ENCODE measurements at places on chromosomes 3 and 15.

DNA sequence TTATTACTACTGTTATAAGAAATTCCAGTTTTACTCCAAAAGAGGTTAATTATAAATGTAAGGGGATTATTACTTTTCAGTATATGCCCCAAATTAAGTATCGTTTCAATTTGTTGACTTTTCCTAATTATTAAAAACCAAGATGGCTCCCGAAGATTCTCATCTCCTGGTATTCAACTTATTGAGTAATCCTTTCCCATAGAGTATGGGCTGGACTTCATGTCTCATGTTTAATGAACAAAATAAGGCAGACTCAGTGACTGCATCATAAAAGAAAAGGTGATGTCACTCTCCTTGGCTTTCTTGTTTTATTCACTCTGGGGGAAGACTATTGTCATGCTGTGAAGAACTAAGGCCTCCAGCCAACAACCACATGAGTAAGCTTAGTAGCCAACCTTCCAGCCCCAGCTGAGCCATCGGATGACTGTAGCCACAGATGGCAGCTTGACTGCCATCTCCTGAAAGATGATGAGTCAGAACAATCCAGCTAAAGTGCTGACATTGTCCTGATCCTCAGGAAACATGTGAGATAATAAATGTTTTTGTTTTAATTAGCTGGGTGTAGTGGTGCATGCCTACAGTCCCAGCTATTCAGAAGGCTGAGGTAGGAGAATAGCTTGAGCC, 17.3 kb downstream of the IGF2BP2 start:
- peak; percentile 45 for DNase-seq

- no peak for DNase-seq
These were observed 145.0 kb downstream of the CMSS1 start for GRCh38 chr3:99962703-99963102.

DNA sequence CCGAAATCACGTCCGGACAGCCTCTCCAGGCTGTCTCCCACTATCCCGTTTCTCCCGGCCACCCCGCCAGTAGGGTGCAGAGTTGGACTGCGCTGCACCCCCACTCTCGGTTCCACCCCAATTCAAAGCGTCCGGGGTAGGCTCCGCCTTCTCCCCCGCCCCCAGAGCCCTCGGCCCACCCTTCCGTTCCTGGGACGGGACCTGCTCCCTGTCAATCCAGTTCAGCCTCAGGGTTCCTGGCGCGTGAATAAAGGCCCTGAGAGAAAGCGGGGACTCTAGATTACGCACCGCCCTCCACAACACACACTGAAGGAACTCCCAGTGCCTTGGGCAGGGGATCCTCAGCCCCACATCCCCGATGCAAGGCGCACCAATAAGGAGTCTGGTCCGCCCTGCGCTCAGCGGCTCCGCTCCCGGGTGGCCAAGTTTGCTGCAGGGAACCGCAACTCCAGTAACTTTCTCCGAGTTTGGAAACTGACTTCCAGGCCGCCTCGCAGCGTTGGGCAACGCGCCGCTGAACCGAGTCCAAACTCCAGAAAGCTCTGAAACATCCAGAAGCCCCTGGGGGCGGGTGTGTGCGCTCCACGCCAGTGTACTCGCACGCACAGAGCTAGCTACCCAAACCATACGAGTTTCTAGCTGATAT, 1.9 kb downstream of the ADAMTS9 start:
- no peak for DNase-seq

DNA sequence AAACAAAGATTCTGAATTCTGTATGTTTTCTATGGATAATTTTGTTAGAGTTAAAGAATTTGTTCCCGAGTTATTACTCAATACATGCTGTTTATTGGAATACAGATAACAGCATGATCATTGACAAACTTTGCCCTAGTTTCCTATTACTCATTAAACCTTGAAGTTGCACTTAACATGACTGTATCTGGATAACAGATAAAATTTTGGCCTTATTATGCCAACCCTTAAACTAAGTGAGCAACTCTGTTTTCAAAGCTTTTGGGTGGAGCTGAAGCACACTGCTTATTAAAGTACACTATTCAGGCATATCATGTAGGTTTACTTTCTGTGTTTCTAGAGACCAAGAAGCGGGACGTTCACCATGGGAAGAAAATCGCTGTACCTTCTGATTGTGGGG, at the start of gene AADAC:
TSS of gene AADAC (plus strand) at position 318 of the 400 bp plus-strand sequence. CDS start at position 365, 47 bp downstream.
- no peak for DNase-seq

DNA sequence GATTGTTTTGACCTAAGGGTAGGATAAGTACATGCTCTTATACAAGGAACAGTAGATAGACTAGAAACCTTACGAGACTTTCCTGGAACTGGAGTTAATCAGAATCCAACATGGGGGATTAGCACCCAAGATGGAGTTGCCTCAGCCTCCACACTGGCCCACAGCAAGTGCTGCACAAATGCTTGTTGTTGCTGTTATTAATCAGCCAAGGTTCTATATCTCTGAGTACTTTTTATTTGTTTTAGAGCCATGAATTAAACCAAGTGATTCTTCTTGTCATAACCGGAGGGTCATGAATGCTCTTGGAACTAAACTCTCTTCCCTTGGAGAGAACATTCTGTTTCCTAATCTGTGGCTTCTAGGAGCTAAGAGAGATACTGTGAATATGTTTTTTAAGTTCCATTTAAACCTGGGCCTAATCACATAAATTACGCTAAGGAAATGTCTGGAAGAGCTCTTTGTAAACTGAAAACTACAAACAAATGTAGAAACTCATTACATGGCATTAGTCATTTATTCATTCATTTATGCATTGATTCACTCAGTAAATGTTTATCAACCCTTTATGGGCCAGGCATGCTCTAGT, 5.7 kb upstream of the IL16 start:
- DNase-seq, result no peak

DNA sequence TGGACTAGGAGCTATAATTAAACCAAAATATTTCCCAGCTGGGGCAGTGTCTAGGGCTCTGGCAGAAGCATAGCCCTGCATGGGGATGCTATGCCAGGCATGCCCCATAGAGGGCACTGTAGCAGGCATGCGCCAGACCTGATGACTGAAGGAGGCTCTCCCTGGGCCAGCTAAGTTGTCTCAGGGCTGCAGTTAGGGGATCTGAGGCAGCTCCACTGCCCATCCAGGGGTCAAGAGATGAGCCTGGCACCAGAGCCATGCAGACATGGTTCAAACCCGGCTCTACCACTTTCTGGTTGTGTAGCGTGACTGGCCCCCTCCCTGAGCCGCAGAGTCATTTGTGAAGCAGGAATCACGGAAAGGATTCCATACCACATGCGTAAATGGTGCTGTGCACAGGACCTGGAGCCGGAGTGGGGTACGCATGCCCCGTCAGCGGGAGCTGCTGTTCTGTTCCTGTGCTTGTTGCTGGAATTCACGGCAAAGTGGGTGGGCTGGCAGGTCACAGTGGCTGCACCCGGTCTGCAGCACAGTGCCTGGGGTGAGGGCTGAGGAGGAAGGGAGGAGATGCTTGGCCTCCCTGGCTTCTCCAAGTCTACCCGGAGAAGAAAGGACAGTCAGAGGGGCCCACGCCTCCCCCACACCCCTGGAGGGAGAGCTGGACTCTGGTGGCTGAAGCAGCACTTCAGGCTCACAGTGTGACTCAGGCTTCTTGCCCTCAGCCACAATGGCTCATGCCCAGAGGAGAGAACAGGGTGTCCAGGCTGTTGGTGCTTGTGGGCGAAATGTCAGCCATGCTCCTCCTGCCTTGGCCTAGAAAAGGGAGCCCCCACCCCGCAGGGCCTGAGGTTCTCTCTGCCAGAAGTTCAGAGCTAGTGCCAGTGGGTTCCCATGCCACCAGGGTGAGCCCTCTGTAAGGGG, 43.1 kb downstream of the DNASE1L3 start:
- peak; percentile 76 for DNase-seq

- DNase-seq, result no peak
These were observed 6.5 kb upstream of the CPEB1 start for GRCh38 chr15:82653483-82654168.

DNA sequence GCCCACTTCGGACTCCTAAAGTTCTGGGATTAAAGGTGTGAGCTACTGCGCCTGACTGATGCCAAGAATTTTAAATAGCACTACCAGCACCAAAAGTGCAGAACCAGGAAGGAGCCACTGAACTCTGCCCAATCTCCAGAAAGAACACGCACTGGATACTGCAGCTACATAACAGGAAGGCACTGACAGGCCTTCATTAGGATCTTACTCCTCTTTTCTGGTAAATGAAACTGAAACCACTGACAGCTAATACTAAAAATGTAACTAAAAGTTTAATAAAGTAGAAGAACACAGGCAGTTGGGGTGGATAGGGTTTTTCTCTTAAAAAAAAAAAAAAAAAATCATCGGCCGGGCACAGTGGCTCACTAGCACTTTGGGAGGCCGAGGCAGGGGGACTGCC, 74.1 kb upstream of the CHRM5 start:
- DNase-seq, result no peak

GRCh38 chr15:59063042-59063441, 41.9 kb upstream of the CCNB2 start:
- peak; percentile 66 for DNase-seq

- DNase-seq, result peak; percentile 67
These were observed 5.3 kb downstream of the PDIA5 start for GRCh38 chr3:123072152-123072551.

DNA sequence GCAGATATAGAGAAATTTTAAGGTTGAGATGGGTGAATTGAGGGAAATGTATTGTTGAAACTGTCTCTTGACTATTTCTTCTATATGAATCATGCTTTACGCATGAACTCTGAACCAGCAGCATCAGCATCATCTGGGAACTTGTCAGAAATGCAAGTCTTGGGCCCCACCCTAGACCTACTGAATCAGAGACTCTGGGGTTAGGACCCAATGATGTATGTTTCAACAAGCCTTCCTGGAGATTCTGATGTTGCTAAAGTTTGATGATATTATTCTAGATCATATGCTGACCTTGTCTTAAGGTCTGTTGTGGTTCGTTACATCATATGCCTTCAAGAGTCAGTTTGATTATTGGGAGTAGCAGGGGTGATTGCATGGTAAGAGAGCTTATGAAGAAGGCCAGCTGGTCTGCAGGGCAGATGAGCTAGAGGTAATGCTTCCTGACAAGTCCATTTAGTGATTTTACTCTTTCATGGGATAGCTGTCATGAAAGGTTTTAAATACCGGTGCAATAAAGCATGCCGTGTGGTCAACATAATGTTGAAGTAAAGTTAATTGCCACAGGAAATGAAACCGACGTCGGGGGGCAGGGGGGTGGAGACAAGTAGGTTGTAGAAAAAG, 152.4 kb upstream of the MRPL3 start:
- no peak for DNase-seq

- peak; percentile 26 for DNase-seq
These were observed at the start of gene ANKRD63 for GRCh38 chr15:40282869-40283614. ANKRD63 (minus strand) TSS chr15:40283064; CDS start chr15:40282586, 478 bp downstream.

- no peak for DNase-seq
These were observed 991 bp downstream of the SOX2 start for GRCh38 chr3:181712553-181713279.

DNA sequence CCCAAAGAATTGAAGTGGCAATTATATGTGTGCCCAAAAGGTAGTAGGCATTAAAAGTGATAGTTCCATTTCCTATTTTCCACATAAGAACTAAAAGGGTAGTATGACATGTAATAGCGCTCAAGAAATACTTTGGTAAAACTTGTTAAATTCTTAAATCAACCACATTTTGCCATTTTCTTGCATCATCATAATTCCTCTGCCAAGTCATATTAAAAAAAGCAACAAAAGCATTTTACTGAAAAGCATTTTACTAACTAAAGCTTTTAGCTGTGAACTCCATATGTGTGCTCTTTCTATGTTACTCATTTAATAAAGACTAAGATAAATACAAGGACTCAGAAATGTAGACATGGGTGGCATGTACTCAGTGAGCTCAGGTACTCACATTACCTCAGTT, 70.1 kb downstream of the GPR160 start:
- DNase-seq, result no peak

GRCh38 chr15:37058316-37058985, 41.9 kb downstream of the MEIS2 start:
- no peak for DNase-seq

DNA sequence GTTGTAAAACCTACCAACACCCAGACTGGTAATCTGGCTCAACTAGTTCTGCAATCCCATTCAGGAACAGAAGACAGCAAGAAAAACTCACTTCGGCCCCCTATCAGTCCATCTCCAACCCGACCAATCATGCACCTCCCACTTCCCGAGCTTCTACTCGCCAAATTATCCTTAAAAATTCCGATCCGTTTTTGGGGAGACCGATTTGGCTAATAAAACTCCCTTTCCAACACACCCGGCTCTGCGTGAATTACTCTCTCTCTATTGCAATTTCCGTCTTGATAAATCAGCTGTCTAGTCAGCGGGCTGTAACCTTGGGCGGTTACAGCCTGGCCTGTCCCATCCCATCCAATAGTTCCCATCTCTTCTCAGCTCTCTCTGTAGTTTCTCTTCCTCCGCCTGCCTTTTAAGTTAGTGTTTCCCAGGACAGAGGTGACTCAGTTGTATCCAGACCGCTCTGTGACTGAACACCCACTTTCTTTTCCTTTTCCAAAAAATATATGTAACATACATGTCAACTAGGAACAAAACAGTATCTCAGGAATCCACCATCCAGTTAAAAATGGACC, 780 bp upstream of the ACAD9 start:
- peak; percentile 68 for DNase-seq

DNA sequence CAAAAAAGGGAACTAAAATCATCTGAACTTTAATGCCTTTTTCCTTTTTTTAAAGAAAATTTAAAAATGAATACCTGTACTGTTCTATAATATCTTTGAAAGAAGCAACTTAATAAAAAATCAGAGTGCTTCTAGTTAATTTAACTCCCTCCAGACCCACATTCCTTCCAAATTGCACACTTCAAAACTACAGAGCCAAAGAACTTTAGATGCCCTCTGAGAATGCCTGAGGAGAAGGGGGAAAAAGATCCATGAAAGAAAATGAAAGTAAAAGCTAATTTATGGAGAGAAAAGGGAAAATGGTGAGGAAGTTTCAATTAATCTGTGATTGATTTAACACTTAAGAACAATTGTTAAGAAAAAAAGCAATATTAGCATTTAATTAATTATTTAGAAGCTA, 1141.6 kb downstream of the IGSF11 start:
- no peak for DNase-seq

DNA sequence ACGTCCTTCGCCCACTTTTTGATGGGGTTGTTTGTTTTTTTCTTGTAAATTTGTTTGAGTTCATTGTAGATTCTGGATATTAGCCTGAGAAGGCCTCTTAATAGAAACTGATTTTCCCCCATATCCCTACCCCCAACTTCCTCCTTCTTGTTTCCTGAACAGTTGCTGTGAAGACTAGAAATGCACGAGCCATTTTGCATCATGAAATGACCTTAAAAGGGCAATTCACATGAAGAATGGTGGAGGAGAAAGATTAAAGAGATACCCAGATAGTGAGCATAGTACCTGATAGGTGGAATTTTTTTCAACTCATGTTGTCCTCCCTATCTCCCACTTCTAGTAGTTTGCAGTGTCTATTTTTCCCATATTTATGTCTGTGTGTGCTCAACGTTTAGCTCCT, 55.2 kb upstream of the KCNH8 start:
- no peak for DNase-seq

GRCh38 chr3:195269375-195270078, 1.4 kb downstream of the XXYLT1 start:
- DNase-seq, result peak; percentile 47

DNA sequence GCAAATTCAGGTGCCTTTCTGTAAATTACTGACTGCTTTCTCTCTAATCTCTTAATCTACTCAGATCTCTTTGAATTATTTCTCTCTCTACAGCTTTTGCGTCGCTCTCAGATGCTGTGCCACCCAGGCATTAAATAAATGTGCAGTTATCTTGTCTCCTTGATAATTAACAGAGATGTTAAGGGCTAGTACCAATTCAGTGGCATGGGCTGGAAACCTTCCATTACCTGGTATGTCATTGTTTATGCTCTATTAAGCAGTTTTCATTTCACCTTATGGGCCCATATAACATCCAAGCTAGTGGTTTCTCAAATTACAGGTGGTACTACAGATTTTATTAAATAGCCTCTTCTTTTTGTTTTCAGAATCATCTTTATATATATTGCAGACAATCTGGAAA, 66.0 kb downstream of the PEX5L start:
- no peak for DNase-seq
